ENCODE measurements at places on chromosomes 2 and 18.

DNA sequence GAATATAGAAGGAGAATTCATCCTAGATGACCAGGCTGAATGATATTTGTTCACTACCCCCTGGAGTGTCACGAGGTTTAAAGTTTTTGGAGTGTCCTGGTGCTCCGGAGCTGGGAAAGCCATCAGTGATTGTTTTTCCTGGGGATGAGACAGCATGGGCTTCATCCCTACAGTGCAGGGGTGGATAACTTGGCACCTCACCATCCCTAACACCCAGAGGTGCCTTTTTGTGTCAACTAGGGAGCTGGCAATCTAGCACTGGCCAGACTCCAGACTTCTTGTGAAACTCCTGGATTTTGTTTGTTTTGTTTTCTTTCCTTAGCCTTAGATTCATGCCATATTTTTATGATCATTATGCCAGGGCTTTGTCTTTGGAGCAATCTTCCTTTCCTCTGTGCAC is 164.8 kb downstream of the PRKCE start:
- DNase-seq, result no peak

- DNase-seq, result no peak
Measured at GRCh38 chr2:96336104-96336775, 674 bp downstream of the NCAPH start.

DNA sequence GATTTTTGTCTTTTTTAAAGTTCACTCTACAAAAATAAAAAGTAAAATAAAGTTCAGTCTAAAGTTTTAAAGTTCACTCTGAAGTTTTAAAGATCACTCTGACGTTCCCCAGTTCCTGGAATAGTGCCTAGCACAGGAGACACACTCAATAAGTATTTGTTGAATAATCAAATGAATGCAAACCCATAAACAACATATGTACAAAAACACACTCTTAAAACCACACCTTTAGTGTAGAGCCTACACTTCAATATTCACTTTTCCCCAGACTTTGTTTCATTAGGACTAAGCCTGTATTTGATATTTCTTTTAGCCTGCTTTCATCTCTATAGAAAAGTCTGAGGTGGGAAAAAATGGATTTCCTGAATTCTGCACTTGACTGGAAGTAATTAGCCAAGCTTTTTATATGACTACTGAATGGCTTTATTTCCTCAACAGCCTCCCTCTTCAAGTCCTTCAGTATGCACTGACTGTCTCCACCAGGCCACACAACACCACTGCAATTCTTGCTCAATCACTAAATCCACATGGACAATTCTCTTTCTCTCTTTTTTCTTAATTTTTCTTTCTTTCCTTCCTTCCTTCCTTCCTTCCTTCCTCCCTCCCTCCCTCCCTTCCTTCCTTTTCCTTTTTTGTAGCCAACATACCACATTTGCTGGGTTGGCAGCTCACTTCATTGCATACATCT is 104.6 kb downstream of the SS18 start:
- DNase-seq, result no peak

GRCh38 chr2:8821276-8822217 is 15.9 kb downstream of the KIDINS220 start:
- no peak for DNase-seq

- DNase-seq, result no peak
Measured at GRCh38 chr2:237451643-237452469, 35.2 kb upstream of the MLPH start.

GRCh38 chr2:223697316-223697891 is 95.2 kb upstream of the SCG2 start:
- no peak for DNase-seq

DNA sequence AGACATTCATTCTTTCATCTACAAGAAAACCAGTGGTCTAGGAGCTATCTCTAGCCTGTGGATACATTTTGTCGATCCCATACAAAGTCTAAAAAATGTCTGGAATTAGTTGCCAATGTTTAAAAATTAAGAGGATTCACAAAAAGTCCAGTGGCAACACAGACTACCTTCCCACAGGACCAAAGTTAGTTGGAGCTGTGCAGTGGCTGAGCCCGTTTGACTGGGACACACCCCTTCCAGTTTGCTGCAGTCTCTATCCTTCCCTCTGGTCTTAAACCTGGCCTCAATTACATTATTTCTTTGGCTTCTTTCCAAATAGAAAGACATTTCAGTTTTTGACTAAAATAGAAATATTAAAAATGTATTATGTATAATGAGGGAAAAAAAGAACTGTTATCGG is 18.6 kb downstream of the SLC16A14 start:
- no peak for DNase-seq

DNA sequence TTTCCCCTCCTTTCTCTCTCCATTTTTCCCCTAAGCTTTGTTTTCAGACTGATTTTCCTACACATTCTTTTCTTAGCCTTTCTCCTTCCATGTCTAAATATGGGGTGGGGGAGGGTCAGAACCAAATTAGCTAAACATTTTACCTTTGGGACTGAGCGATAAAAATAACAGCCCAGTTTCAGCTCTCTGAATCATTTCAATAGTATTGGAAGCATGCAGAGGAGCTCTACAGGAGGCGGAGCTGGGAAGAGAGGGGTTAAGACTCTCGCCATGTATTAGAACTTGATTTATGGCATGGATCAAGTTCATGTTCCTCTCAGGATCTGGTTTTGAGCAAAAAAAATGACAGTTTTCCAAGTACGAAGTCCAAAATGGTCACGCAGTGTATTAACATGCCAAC is 109.1 kb downstream of the CPO start:
- no peak for DNase-seq

DNA sequence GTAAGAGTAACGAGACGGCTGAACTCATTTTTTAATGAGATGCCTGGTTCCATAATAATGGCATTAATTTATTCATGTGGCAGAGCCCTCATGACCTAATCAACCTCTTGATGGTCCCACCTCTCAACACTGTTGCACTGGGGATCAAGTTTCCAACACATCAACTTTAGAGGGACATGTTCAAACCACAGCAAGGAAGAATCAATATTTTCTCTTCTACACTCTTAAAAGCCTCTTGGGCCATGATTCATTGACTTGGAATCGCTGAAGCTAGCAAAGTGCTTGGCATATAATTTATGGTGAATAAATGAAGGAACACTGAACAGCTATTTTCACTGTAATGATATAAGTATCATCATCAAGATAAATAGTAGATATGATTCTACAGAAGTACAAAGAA is 333.0 kb downstream of the TNS1 start:
- no peak for DNase-seq

DNA sequence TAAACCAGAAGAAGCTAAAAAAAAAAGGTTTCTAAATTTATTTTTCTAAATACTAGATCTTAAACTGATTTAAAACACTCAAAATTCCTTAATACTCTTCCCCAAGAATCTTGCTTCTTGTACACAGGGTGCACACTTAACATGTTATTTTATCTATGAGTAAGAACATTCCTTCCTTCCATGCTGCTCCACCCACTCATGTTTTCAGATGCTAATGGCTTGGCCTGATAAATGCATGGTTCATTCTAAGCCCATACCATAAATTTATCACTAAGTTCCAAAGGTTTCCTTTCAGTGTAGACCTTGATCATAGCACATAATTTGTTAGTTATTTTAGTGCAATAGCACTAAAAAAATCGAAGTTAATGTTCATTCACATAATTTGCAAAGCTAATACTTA is 8.1 kb downstream of the FBXO48 start:
- no peak for DNase-seq

GRCh38 chr2:122433123-122433754 is 677.8 kb downstream of the TSN start:
- DNase-seq, result peak; percentile 4

- no peak for DNase-seq
Measured at GRCh38 chr2:215920244-215921100, 92.9 kb downstream of the MREG start.

DNA sequence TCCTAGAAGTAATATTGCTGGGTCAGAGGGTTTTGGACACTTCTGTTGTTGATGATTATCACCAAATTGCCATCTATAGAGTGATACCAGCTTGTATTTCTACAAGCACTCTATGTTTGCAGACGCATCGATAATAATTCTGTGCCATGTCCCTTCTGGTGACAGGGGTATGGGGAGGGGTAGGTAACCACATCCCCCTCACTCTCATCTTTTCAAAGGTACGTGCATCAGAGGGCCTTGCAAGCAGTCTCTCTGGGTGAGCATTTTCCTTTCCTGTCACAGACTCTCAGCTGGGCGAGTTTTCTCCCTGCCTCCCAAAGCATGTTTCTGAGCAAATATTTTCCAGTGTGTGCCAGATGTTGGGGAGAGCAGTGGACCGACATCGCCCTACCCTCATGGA is 98.0 kb downstream of the SMAD7 start:
- no peak for DNase-seq

DNA sequence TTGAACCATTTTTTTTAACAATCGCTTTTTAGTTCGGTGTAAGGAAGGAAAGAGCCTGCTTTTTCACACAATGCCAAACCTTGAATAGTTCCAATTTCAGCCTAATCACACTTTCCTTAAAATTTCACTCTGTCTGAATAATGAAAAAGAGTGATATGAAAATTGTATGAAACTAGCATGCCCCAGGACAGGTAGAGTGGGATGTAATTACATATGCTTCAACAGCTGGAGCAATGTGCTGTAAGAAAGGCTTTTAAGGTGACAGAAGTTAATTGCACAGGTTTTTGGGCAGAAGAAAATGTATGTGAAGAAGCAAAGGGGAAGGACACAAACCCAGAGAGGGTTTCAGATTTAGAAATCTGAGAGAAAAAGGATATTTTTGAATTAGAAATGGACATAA is 184.0 kb downstream of the DSC3 start:
- no peak for DNase-seq

GRCh38 chr2:233811732-233812131 is 33.6 kb downstream of the MROH2A start:
- DNase-seq, result no peak

DNA sequence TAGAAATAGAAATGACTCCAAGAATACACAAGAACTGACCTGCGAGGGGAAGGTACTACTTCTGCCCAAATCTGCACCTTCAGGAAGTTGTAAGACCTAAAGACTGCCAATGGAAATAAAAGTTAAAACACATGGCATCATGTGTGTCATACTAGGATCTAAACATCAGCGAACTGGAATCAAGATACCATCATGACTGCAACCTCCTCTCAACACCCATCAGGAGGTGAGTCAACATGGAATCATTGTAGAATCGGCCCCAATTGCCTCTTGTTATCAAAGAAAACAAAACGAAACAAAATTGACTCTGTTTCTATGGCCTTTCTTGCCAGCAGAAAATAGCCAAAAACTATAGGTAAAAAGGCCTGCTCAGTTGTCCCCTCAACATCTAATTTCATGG is 15.1 kb downstream of the RDH14 start:
- no peak for DNase-seq

- no peak for DNase-seq
Measured at GRCh38 chr2:162298669-162299335, 19.7 kb downstream of the IFIH1 start.

GRCh38 chr2:232075859-232076258 is 114.3 kb downstream of the DIS3L2 start:
- DNase-seq, result no peak

GRCh38 chr2:21029519-21029918 is 14.4 kb downstream of the APOB start:
- DNase-seq, result no peak

GRCh38 chr18:49460976-49461601 is 644 bp upstream of the DYM start:
- DNase-seq, result no peak

DNA sequence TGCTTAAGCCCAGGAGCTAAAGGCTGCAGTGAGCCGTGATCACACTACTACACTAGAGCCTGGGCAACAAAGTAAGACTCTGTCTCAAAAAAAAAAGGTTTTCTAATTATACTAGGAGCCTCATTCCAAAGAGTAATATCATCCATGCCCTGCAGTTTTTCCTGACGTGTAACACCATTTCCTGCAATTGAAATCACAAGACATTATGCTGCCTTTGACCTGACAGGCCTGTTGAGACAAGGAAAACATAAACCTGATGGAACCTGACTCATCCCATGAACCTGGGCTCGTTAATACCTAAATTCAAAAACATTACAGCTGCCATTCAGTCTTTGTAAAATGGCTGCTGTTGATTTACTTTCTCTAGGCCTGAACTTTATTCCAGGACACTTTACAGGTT is 58.7 kb upstream of the PEX13 start:
- no peak for DNase-seq
